ENCODE measurements at places on chromosomes 2 and 18.

DNA sequence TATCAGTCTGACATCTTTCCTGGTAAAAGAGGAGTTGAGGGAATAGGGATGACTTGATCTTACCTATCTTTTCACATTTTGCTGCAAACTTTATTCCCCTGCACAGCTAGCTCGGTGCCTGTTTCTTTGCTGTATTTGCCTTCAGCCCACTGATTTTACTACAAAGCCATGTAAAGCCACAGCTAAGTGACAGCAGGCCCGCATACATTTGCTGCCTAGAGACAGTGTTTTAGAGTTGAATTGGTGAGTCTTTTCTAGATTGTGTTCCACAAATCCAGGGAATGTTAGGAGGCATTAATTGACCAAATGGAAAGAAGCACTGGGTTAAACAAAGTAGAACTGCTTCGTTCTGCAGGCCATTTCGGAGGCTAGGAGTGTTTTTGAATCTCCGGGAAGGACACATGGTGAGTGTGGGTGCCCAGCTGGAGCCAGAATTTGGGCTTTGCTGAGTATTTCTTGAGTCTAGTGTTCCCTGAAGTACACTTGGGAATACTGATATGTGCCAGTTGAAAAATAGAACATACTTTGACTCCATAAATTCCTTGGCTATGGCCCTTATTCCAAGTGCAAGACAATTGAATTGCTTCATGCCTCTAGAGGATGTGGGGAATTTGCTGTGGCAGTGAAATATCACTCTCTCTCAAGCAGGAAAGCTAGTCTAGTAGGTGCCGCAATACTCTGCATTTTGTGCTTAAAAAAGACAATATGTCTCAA, 329.8 kb downstream of the PTPRM start:
- DNase-seq: no peak

DNA sequence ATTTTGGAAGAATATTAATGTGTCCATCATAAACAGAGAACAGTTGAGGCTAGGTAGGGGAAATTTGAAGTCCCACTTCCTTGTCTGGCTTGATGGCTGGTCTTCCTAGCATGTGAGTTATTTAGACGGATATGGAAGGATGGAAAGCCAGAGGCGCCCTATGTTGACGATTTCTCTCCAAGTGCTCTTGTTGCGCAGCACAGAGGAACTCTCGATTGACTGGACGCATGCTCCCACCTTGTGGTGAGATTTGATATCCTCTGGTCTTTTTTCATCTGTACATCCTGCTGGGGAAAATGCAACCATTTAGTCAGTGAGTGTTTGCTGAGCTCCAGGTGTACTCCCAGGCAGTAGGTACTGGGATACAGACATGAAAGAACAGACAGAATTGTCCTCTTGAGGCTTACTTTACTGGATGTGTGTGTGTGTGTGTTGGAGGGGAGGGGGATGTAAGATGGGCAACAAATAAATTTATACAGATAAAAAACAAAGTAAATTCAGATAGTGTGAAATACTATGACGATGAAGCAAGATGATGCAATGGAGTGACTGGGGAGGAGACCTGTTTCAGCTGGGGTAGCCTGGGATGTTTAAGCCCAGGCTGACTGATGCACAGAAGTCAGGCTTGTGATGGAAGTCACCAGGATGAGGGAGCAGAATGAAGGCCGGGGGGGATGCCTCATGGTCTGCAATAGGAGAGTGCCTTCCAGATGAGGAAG, 137.2 kb downstream of the TRIM43 start:
- no peak for DNase-seq

GRCh38 chr2:137947728-137948336, 16.4 kb upstream of the HNMT start:
- DNase-seq: no peak

DNA sequence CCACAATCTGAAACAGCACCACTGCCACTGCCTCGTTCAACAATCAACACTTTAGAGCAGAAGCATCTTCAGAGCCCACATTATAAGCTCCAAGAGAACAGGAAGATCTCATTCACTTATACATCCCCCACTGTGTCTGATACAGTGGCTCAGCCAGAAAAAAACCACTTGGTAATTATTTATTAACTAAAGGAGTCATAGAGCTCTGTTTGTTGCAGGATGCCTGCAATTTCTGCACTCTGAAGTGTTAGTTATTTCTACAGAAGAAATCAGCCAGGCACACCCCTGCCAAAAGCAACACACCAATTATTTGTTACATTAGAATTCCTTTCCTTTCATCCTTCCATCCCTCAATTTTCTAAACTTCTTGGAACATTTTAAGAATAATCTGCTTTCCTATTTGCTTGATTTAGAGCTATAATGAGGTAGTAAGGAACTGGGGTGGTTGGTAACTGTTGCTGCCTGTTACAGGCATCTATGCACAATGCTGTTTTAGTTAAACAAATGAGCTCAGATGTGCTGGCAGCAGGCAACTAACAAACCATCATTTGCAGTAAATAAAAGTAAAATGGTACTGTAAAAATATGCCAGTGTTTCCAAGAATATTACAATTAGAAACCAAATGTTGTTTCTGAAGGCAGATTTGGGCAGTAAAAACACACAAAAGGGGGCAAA, 59.9 kb downstream of the DYM start:
- no peak for DNase-seq

GRCh38 chr2:37771600-37772088, 100.2 kb upstream of the CDC42EP3 start:
- no peak for DNase-seq

DNA sequence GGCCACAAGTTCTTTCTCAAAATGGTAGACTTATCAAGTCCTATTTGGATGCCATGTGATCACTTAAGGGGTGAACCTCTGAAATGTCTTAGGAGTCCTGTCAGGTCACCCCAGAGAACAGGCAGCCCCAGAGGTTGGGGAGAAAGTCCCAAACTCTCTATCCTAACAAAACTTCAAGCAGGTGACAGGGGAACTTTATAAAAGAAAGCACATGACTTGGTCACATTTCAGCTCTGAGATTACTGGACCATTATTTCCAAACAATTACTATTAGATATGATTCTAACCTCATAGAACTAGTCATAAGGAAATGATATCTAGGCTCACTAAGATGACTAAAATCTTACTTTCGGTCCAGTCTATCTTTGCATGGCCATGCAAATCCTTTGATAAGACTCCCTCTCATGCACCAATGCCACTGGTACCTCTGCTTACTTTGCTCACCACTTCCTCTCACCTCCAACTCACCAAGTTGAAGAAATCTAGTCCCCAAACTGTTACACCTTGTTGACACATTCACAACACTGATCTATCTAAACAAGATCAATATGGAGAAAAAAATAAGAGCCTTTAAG, 107.0 kb downstream of the GALNT14 start:
- no peak for DNase-seq

DNA sequence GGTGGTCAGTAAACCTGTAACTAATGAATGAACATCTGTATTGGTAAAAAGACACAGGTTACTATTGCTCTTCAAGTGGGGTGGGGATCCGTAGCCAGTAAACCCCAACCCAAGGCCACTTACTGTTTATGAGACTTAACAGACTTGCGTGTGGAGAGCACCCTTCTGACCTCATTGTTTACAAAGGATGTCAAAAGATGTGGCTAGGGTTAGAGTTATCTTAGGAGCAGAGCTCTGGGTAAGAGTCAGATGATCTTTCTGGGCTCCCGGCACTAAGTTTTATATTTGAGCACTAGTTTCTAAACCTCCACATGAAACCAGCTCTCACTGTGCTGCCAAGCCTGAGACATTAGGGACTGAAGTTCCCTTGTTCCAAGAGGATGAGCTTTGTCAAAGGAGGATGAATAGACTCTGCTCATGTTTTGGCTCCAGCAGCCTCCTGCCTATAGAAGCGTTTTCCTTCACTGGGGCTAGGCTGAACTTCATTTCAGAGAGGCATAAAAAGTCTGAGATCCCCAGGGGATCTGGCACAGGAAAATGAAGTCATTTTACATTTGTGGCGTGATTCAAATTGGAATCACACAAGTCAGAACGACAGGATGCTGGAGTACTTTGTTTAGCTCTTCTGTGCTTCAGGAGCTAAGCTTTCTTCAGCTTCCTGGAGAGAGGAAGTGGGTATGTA, 403.1 kb upstream of the TRIB2 start:
- no peak for DNase-seq

DNA sequence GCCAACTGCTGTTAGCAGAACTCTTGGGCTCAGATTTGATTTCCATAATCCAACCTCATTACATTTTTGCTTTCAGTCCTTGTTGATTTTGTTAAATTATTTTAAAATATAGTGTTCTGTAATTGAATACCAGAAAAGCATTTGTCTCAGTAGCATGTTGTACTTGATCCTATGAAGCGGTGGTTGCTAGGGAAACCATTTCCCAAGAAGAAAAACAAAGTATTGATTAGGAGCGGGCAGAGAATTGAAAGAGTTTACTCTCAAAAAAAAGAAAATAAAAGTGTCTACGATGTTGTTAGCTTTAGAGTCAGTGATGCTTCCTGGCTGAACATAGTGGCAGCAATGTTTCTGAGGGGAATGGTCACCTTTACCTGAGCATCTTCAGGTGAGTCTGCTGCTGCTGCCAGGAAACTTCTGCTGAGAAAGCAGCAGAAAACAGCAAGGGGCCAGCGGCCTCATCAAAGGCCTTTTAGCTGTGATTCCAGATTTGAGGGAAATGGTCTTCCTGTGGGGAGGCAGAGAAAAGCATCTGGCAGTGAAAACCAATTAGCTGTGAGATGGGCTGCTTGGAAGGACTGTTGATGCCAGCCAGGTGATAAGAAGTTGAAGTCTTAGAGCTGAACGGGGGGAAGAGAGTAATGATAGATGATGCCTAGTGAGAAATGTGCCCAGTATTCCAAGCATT, 37.1 kb downstream of the CRIM1 start:
- no peak for DNase-seq

DNA sequence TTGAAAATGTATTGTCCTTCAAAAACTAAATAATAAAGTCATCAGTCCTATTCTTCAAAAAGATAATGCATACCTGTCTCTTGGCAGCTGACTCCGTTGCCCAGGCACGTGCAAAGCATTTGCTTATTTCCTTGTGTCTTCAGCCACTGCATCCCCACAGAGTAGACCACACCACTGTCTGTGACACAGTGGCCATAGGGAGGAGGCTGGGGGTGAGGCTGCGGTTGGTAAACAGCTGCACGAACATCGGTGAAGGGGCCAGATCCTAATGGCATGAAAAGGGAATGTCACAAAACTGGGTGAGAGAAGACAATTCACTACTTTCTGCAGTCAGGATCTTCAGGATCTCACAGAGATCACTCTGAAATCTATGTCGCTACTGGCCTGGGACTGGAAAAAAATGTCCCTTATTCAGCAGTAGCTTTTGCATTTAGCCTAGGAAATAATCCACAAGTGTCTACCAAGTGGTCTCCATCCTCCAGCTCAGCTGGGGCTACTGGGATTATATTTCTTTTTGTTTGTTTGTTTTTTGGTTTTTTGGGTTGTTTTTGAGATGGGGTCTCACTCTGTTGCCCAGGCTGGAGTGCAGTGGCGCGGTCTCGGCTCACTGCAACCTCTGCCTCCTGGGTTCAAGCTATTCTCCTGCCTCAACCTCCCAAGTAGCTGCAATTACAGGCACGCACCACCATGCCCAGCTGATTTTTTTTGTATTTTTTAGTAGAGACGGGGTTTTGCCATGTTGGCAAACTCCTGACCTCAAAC, 10.7 kb downstream of the FN1 start:
- no peak for DNase-seq

DNA sequence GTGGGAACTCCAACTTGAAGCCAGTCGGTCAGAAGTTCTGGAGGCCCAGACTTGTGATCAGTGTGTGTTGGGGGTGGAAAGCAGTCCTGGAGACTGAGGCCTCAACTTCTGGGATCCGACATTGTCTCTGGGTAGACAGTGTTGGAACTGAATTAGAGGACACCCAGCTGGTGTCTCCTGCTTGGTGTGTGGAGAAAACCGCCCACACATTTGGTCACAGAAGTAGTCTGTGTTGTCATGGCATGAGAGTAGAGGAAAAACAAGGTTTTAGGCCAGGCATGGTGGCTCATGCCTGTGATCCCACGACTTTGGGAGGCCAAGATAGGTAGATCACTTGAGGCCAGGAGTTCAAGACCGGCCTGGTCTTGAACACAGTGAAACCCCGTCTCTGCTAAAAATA, 51.5 kb downstream of the PUM2 start:
- DNase-seq: no peak

- no peak for DNase-seq
Measured at GRCh38 chr18:596288-596881, 403 bp upstream of the CLUL1 start.

- DNase-seq: no peak
Measured at GRCh38 chr18:76572518-76573247, 77.6 kb upstream of the ZNF516 start.

DNA sequence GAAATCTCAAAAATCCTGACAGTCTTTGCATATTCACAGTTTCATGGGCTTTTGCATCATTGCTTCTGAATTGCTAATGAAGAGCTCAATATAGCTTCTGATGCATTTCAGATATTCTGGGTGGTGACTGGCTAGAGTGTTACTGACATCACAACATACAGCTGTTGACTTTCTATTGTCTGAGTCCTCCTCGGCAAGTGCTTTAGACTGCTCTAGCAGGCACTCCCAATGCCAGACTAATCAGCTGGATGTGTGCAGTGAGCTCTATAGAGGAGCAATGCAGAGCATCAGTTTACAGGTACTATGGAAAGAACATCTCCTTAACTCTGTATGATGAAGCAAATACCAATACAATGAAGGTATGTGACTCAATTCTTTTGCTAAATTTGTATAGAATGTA, 54.9 kb downstream of the R3HDM1 start:
- DNase-seq: no peak

DNA sequence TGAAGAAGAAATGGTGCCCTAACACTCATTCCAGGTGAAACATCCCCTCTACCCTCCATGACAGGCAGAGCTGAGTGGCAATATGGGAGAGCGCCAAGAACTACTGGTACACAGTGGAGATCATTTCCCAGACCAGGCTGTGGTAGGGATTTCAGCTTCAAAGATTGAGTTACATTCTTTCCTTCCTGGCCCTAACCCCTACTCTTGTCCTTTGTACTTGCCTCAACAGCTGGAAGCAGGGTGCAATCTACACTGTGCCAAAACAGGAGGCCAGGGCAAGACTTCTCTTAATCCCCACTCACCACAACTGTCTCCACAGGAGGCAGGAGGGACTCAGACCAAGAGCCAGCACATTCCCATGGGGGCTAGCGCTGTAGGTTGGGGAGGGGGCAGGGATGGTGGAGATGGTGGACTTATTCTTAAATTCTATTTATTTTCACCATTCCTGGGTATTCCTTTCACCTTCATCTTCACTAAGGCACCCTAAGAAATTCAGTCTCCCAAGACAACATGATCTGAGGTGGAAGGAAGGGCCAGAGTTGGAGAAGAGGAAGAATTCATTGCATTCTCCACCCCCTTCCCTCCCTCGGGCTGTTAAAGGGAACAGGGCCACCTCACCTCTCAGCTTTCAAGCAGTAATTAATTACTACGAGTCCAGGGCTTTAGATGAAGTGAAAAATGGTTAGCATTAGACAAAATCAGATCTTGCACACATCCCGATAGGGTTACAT, 65.9 kb downstream of the AAK1 start:
- no peak for DNase-seq
